ENCODE measurements at places on chromosomes 7 and 10.

DNA sequence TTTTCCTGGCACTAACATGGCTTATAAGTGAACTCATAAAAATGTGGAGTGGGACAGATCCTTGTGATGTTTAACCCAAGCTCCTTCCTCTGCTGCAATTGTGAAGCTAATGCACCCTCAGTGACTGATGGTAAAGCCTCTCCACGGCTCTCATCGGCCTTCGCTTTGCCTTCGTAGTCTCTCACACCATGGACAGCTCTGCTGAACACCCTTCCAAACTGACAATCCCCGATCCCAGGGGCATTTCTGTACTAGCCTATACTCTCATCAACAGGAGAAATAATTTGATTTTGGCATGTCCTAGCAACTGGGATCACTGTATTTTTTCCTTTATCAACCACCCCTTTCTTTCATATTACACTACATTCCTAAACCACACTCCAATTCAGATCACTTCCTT, 6.1 kb downstream of the ZNF777 start:
- no peak for DNase-seq

DNA sequence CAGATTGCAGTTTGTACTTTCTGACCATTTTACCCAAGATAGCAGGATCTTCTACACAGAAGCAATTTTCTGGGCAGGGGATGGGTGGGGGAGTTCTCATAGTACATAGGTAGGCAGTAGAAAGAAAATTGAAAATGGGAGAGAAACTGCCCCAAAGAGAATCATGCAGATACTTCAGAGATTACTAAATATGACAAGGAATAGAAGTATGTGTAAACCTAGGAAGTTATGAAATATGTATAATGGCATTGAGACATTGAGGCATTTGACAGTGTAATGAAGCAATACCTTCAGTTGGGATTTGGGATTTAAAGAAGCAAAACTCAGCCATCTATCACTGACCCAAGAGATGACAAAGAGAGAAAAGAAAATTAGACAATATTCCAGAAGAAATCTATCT, 233.0 kb downstream of the PTN start:
- peak; percentile 42 for DNase-seq

- no peak for DNase-seq
These were observed 212.0 kb downstream of the CAMK1D start for GRCh38 chr10:12561307-12561706.

GRCh38 chr10:88138319-88138848, 275.0 kb downstream of the PTEN start:
- DNase-seq, result no peak

DNA sequence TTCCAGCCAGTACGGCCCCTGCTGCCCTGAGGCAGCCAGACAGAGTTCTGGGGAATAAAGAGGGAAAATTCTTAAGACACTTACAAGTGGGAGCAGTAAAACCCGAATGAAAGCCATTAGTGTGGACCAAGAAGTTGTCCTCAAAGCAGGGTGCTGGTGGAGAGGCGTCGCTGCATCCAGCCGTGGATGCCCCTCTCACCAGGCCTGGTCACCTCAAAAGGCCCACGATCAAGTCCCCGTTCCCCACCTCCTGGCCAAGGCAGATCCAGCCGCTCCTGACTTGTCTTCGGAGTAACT, 656 bp downstream of the VSTM4 start:
- DNase-seq, result no peak

DNA sequence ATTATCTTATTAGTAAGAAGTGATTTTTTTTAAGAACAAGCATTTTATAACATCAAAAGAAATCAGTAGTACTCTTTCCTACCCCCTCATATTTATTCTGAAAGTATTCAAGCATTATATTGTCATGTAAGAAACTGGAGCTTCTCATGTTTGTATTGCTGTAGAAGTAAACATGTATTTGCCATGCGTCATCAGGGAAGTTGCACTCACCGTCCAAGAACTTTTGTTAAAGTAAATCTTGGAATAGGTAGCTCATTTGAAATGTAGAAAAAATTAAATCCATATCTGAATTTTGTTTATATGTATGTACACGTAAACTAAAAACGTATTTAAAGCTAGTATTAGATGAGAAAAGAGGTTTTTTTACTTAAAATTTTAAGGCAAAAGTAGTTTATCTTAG, 96.8 kb downstream of the PTEN start:
- no peak for DNase-seq

All from fibroblast of skin of abdomen (primary cell).